ENCODE measurements at places on chromosomes 7 and 10.
A peak's percentile ranks its signal among the peaks of the same experiment; 100 is the strongest.

- H3K27me3 ChIP-seq = peaks cover 4% of the 10 kb centered on the region
- H3K27ac ChIP-seq = no peak overlapping the region
- DNase-seq = no peak
- no peak overlapping the region for H3K4me3 ChIP-seq
- peaks cover 7% of the 10 kb centered on the region for H3K4me1 ChIP-seq
These were observed 124.7 kb upstream of the CARD11 start for GRCh38 chr7:3168370-3168769.

- no peak overlapping the region for H3K27ac ChIP-seq
- no peaks in the 10 kb centered on the region for H3K36me3 ChIP-seq
- H3K4me3 ChIP-seq = peak overlapping the region; percentile 72
- H3K27me3 ChIP-seq = peaks cover 11% of the 10 kb centered on the region
These were observed 220.3 kb downstream of the PHTF2 start for GRCh38 chr7:78018641-78019446.

DNA sequence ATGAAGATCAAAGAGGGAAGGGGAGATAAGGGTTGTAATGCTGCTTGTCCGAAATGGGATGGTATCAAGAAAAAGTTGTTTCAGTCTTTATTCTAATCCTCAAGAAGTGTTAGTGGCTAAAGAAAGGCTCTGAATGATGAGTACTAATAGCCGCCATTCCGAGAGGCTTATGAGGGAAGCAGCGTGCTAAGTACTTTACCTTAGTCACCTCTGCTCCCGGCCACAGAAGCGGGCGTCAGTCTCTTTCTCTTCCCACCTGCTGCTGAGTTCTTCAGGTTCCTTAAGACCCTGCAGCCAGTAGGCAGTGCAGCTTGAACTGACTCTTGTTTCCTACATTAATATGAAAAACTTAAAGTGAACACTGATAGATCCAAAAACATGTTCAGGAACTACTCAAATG is 73.1 kb downstream of the EEPD1 start:
- no peaks in the 10 kb centered on the region for H3K27me3 ChIP-seq
- H3K27ac ChIP-seq = no peak overlapping the region
- H3K4me3 ChIP-seq = no peak overlapping the region
- H3K36me3 ChIP-seq = no peaks in the 10 kb centered on the region

DNA sequence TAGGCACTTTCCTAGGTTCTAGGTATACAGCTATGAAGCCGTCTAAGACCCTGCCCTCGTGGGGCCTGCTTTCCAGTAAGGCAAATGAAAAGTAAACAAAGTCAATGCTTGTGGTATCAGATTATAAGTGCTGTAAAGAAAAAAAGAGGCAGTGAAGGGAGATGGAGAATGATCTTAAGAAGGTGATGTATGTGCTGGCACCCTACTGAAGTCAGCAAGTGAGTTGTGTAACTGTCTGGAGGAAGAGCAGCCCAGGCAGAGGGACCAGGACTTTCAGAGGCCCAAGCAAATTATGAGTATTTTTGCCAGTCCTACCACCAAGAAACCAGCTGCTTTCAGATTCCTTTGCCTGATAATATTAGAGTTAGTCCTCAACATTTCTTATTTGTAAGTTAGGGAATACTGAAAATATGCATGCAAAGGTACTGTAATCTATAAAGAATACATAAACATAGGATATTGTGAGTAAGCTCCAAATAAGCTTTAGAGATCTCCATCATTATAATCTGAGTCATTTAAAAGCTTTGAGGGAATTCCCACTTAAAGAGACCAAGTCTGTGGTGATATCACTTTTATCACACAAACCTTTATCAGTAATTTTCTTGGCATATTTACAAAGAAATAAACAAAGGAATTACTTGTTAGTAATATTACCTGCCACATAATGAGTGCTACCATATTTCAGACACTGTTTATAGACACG is 329.2 kb upstream of the LRGUK start:
- H3K36me3 ChIP-seq = no peaks in the 10 kb centered on the region
- no peak overlapping the region for H3K27ac ChIP-seq
- H3K4me3 ChIP-seq = no peak overlapping the region
- no peaks in the 10 kb centered on the region for H3K4me1 ChIP-seq
- H3K27me3 ChIP-seq = no peaks in the 10 kb centered on the region
- DNase-seq = peak; percentile 40

DNA sequence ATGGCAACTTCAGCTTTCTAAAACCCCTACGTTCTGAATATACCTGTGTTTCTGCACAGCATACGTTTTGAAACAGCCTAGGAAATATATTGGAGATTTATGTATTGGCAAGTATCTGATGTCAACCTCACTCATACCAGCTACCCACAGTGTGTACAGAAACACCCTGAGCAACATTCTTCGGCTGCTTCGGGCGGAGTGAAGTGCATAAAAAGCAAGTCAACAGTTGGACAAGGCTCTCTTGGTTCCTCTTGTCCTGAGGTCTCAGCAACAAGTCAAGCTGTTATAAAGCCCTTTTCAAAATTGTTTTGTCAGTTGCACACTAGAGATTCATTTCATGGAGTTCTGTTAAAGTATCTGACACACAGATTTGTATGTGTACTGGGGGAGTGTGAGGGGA is 40.0 kb upstream of the PAPSS2 start:
- H3K27ac ChIP-seq = no peak overlapping the region
- peaks cover 5% of the 10 kb centered on the region for H3K4me1 ChIP-seq

GRCh38 chr10:66927971-66928770 is 2.3 kb downstream of the LRRTM3 start:
- H3K27me3 ChIP-seq = peaks cover 10% of the 10 kb centered on the region
- peaks cover 3% of the 10 kb centered on the region for H3K4me1 ChIP-seq
- no peaks in the 10 kb centered on the region for H3K36me3 ChIP-seq

GRCh38 chr10:12432402-12433189 is 83.2 kb downstream of the CAMK1D start:
- no peak overlapping the region for H3K27ac ChIP-seq
- peaks cover 18% of the 10 kb centered on the region for H3K4me1 ChIP-seq
- DNase-seq = no peak
- no peaks in the 10 kb centered on the region for H3K27me3 ChIP-seq

DNA sequence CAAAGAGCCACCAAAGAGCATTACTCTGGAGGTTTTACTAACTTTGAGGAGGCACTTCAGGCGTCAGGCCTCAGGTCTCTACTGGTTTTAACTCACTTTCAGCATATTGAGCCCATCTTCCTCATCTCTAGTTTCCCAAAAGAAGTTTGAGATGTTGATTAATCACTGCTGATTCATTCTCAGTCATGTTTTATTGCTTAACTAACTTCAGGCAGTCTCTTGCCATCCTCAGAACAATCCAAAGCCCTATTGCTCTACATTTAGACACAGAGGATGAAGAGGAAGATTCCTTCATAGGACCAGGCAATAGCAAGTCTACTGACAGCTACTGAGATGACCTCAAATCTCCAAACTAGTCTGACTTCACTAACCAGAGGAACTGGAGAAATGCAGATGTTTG is 39.1 kb upstream of the BET1 start:
- peak; percentile 45 for DNase-seq
- no peaks in the 10 kb centered on the region for H3K27me3 ChIP-seq
- no peak overlapping the region for H3K27ac ChIP-seq
- H3K4me3 ChIP-seq = no peak overlapping the region
- H3K4me1 ChIP-seq = no peaks in the 10 kb centered on the region
- H3K36me3 ChIP-seq = no peaks in the 10 kb centered on the region

GRCh38 chr10:124641282-124642087 is 102.7 kb downstream of the FAM53B start:
- peak; percentile 59 for DNase-seq
- peak overlapping the region; percentile 26 for H3K4me3 ChIP-seq
- H3K4me1 ChIP-seq = peaks cover 12% of the 10 kb centered on the region
- H3K36me3 ChIP-seq = peaks cover 3% of the 10 kb centered on the region
- no peaks in the 10 kb centered on the region for H3K27me3 ChIP-seq

DNA sequence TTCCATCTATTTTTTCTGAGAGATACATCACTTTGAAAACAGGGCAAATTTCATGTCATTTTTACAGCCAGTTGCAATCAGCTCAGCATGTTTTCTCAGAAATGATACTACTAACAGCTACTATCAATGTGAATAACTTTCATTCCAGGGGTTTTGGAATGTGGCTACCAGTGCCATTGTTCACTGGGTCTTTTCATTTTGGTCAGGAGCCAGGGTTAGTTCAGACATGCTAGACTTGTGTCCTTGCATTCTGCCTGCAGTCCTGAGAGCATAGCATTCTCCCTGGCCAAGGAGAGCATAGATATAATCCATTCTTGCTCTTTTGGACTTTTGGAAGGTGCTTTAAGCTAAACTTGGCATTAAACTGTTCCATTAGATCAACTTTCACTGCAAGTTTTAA is 160.9 kb upstream of the NEBL start:
- H3K27ac ChIP-seq = no peak overlapping the region
- H3K4me3 ChIP-seq = no peak overlapping the region
- no peaks in the 10 kb centered on the region for H3K36me3 ChIP-seq
